ENCODE measurements at places on chromosomes 16 and 17. TPM values are rescaled to one million over a fixed set of nuclear protein-coding genes. Genes with fewer than 3 reads are reported as not detected.

Gene HSD17B1
- 0.59 TPM for total RNA-seq

- DNase-seq, result no peak
Observed at GRCh38 chr16:19132898-19133297, 19.1 kb downstream of the ITPRIPL2 start.

Gene PMFBP1
- total RNA-seq, result not detected

GRCh38 chr17:46818316-46818928, at the start of gene WNT3:
Gene WNT3 (minus strand): TSS chr17:46818692. CDS start chr17:46818597, 95 bp downstream.
- no peak for DNase-seq

- DNase-seq, result peak; percentile 32
Observed at GRCh38 chr17:81831957-81832607, 1.0 kb downstream of the MCRIP1 start.

DNA sequence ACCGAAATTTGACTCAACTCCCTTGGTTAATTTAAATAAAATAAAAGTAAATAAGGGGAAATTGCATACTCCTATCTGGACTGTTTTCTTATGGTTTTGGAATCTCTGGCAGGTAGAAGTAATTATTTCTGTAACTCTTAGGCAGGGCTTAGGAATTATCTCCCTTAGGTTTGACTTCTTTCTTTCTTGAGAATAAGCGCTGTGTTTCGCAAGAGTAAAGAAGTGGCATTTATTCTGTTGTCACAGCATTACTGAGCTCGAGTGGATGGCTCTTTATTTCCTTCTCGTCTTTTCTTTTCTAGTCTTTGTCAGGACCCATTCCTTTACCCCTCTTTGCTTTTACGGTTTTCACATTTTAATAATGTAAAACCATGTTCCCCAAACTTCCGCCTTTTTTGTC, 633.2 kb downstream of the WWOX start:
- DNase-seq, result no peak

DNA sequence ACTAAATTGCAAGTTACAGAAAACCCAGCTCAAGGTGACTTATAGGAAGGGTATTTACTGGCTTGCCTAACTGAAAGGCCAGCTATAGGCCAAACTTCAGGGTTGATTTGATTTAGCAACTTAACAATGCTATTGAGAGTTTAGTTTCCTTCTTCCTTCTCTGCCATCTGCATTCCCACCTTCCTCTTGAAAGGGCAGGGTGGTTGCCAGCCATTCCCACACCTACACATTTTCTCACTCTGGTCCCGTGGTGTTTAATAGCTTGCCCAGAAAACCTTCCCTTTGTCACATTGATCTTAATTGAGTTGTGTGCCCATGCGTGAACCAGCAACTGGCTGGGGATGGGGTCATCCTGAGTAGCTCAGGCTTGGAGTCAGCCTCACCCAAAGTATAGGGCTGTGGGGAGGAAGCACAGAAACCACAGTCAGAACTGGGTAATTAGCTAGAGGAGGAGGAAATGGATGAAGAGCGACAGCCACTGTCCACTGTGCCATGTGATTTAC, 194.7 kb downstream of the SPECC1 start:
- DNase-seq, result no peak

Gene KCNG4
- total RNA-seq, result not detected
